Left lung (tissue), 14 donors: ENCODE measurements at places on chromosomes 11 and 22. TPM values are rescaled to one million over a fixed set of nuclear protein-coding genes. Genes with fewer than 3 reads are reported as not detected.

- no peak for DNase-seq
Measured at GRCh38 chr11:77966338-77966737, 28.1 kb downstream of the INTS4 start.

DNA sequence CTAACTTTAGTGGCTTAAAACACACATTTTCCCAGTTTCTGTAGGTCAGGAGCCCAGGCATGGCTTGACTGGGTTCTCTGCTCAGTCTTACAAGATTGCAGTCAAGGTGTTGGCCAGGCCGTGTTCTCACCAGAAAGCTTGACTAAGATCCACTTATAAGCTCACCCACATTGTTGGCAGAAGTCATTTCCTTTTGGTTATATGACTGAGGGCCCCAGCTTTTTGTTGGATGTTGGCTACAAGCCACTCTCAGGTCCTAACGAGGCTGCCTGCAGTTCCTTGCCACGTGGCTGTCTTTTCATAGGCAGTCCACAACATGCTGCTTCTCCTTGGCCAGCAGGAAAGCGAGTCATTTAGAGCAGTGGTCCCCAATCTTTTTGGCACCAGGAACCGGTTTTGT is 79.3 kb upstream of the CRTAM start:
- no peak for DNase-seq

DNA sequence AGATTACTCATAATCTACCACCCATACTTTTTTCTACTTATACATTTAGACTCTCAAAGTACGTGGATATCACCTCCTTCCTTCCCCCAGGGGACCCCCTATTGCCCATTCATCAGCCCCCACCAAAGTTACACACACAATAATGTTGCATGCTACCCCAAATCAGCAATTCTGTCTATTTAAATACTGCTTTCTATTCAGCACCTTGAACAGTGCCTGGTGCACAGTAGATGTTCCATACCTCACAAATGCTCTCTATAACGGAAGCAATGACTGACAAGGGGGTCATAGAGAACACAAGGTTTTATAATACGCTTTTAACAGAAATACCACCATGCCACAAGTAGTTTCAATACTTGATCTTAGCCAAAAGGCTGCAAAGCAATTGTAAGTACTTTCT is 370.7 kb downstream of the MIAT start:
- DNase-seq: no peak

DNA sequence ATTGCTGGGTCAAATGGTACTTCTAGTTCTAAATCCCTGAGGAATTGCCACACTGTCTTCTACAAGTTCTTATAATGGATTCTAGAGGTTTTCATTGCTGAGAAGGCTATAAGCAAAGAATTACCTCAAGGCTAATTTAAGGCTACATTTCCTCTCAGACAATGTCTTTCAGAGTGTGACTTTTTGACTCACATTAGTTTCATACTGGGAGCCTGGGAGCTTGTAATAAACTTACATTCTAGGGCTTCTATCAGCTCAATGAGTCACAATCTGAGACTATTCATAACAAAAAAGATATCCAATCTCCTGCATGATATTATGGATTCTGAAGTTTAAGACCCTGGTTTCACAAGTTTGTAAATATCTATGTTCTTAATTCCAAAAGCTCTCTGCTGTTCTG is 408.7 kb downstream of the LRRC4C start:
- DNase-seq: no peak

The OR51I1 gene
- not detected for total RNA-seq

DNA sequence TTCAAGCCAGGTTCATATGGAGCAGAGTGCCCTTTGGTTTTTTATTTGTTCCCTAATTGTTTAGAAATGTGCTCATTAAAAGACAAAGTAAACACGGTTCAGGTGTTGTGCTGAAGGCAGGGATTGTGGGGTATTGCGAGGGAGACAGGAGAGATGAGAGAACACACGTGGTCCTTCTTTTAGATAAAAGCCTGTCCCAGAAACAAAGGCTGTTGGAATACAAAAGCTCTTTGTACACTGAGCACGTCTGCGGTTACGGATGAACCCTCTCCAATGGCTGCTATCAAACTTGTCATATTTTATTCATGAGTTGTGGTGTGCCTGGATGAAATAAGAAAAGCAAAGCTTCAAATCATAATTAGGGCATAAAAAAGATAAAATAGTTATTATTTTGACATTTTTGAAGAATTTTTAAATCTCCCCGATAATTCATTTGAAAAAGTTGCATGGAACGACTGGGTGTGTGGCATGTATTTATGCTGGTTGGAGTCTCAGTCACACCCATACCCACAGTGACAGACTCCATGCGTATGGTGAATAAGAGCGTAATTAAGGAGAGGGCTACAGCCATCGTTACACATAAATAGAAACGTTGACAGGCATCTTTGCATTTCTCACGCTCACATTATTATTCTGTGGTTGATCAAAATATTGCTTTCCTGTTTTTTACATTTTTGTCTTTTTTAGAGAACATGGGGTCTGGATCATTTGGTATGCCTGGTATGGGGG is 92.9 kb downstream of the NELL1 start:
- DNase-seq: no peak

GRCh38 chr11:27692781-27693180 is 7.5 kb downstream of the BDNF start:
- no peak for DNase-seq

- peak; percentile 58 for DNase-seq
Measured at GRCh38 chr11:9853929-9854552, 190.2 kb downstream of the SWAP70 start.

GRCh38 chr22:39251762-39252460 is 7.1 kb upstream of the PDGFB start:
- DNase-seq: no peak

- no peak for DNase-seq
Measured at GRCh38 chr11:22734628-22735345, 68.4 kb downstream of the GAS2 start.
